ENCODE measurements at places on chromosomes 3 and 15. TPM values are rescaled to one million over a fixed set of nuclear protein-coding genes. Genes with fewer than 3 reads are reported as not detected.

MINAR1 gene
- 0.58 TPM for total RNA-seq

- DNase-seq: no peak
- no peaks in the 10 kb centered on the region for H3K36me3 ChIP-seq
- H3K4me3 ChIP-seq: no peak overlapping the region
- H3K4me1 ChIP-seq: peaks cover 29% of the 10 kb centered on the region
Observed at GRCh38 chr3:159788291-159788690, 200.3 kb upstream of the IL12A start.

DNA sequence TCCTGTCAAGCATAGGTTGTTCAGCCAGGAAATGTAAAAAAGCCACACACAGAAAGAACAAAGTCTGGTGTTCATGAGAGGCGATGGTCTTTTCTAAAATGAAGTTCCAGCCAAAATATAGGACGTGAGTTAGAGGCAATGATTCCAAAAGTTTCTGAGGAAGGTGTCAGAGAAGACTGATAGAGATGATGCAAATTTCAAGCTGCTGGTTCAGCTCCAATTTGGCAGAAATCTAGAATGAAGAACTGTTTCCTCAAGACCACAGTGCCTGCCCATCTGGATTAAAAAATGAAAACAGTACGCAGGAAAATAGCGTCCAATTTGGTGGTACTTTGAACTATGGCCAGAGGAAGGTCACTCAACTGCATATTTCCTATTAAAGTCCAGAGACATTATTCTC, 672.9 kb downstream of the SQOR start:
- H3K36me3 ChIP-seq: no peaks in the 10 kb centered on the region
- DNase-seq: no peak
- H3K4me3 ChIP-seq: no peak overlapping the region
- no peaks in the 10 kb centered on the region for H3K4me1 ChIP-seq

TIGIT gene
- total RNA-seq: 0.86 TPM

- no peak overlapping the region for H3K27ac ChIP-seq
- no peaks in the 10 kb centered on the region for H3K4me1 ChIP-seq
- no peak overlapping the region for H3K4me3 ChIP-seq
Observed at GRCh38 chr3:127045435-127046045, 62.6 kb downstream of the PLXNA1 start.

GRCh38 chr3:9897408-9898372, 5.0 kb upstream of the IL17RE start:
- H3K27me3 ChIP-seq: no peaks in the 10 kb centered on the region
- no peak for DNase-seq
- H3K36me3 ChIP-seq: no peaks in the 10 kb centered on the region
- H3K4me1 ChIP-seq: peaks cover 31% of the 10 kb centered on the region

GRCh38 chr3:15861163-15861562, 63.4 kb upstream of the ANKRD28 start:
- peaks cover 9% of the 10 kb centered on the region for H3K27me3 ChIP-seq
- no peaks in the 10 kb centered on the region for H3K36me3 ChIP-seq
- peaks cover 17% of the 10 kb centered on the region for H3K4me1 ChIP-seq
- no peak overlapping the region for H3K4me3 ChIP-seq
- H3K27ac ChIP-seq: no peak overlapping the region
